ENCODE measurements at places on chromosomes 3 and 15. TPM values are rescaled to one million over a fixed set of nuclear protein-coding genes. Genes with fewer than 3 reads are reported as not detected.
A peak's percentile ranks its signal among the peaks of the same experiment; 100 is the strongest.

The HRG gene
- 2.1 TPM for polyA plus RNA-seq

The GOLGA8Q gene
- not detected for polyA plus RNA-seq

The PLA1A gene
- polyA plus RNA-seq: 2.9 TPM

GRCh38 chr15:57422113-57422754 is 45.9 kb downstream of the CGNL1 start:
- H3K27me3 ChIP-seq: no peaks in the 10 kb centered on the region
- peaks cover 16% of the 10 kb centered on the region for H3K4me1 ChIP-seq
- peak overlapping the region; percentile 23 for H3K27ac ChIP-seq

DNA sequence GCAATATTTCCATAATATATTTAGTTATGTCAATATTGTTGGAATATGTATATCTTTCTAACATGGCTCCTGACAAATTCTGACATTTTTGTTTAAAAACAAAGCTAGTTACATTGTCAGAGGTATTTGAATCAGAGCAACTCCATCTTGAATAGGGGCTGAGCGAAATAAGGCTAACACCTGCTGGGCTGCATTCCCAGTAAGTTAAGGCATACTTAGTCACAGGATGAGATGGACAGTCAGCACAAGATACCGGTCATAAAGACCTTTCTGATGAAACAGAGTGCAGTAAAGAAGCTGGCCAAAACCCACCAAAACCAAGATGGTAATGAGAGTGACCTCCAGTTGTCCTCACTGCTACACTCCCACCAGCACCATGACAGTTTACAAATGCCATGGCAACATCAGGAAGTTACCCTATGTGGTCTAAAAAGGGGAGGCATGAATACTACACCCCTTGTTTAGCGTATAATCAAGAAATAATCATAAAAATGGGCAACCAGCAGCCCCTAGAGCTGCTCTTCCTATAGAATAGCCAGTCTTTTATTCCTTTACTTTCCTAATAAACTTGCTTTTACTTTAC is 30.4 kb downstream of the RPL22L1 start:
- H3K27ac ChIP-seq: no peak overlapping the region
- DNase-seq: no peak
- H3K27me3 ChIP-seq: peaks cover 2% of the 10 kb centered on the region
- H3K4me1 ChIP-seq: no peaks in the 10 kb centered on the region
- H3K4me3 ChIP-seq: no peak overlapping the region

GRCh38 chr3:148233403-148233802 is 464.3 kb upstream of the AGTR1 start:
- no peak overlapping the region for H3K27ac ChIP-seq
- H3K4me3 ChIP-seq: no peak overlapping the region
- no peaks in the 10 kb centered on the region for H3K27me3 ChIP-seq
- DNase-seq: no peak

DNA sequence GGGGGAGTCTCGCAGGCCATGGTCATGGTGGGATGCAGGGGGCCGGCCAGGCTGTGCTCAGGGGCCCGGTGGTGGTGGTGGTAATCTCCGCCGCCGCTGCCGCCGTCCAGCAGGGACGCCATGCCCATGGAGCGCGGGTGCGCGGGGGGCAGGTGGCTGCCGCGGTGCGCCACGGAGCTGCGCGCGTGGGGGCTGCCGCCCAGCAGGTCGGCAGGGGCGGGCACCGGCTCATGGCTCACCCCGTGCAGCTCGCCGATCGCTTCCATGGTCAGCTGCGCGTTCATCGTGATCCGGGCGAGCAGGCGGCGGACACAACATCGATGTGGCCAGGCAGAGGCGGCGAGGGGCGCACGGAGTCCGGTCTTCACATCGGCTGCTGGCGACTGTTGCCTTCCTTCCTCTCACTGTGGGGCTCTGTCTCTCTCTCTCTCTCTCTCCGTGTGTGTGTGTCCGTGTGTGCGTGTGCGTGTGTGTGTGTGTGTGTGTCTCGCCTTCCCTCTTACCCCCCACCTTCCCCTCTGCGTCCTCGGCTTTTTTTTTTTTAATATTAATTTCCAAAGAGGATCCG is 451 bp downstream of the ONECUT1 start:
- DNase-seq: no peak
- H3K4me1 ChIP-seq: peaks cover 10% of the 10 kb centered on the region

DNA sequence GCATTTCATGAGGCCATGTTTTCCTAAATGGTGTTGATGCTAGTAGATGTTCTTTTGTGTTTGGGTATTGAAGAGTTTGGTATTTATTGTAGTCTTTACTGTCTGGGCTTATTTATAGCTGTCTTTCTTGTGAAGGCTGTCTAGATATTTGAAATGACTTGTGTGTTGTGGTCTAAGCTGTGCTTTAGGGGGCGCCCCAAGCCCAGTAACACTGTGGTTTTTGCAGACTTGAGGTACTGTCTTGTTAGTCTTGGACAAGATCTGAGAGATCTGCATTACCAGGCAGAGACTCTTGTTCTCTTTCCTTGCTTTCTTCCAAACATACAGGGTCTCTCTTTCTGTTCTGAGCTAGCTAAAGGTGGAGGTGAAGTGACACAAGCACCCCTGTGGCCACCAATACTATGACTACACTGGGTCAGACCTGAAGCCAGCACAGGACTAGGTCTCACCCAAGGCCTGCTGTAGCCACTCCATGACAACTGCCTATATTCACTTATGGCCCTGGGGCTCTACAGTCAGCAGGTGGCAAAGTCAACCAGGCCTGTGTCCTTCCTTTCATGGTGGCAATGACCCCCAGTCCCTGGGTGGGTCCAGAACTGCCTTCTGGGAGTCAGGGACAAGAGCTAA is 152.1 kb upstream of the TBC1D5 start:
- DNase-seq: peak; percentile 49
- no peaks in the 10 kb centered on the region for H3K27me3 ChIP-seq
- H3K4me3 ChIP-seq: no peak overlapping the region
- no peak overlapping the region for H3K27ac ChIP-seq
- H3K36me3 ChIP-seq: no peaks in the 10 kb centered on the region

GRCh38 chr15:34795267-34796081 is at the start of gene ACTC1:
Gene ACTC1, minus strand, starts transcription at chr15:34795549. Its CDS starts 741 bp downstream, at chr15:34794808.
- no peak within 1 kb of the TSS for H3K4me3 ChIP-seq
- H3K4me1 ChIP-seq: peaks cover 23% of the 10 kb centered on the region
- H3K36me3 ChIP-seq: no peaks in the 10 kb centered on the region
- peaks cover 32% of the 10 kb centered on the region for H3K27me3 ChIP-seq
- peak; percentile 82 for DNase-seq

DNA sequence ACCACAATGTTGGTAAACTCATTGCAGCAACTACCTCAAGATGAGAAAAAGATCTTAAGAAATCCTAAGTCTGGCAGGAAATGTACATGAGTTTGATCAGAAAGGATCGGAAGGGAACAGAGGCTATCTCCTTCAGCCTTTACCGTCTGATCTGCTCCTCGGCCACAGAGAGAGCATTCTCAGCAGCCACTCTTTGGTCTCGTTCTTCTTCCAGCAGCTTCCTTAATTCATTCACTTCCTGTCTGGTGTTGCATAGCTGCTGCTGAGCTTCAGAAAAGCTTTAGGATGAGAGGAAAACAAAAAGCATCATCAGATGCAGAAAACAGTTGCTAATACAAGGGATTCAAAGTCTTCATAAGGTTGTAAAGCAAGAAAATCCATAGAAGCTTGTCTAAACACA is 6.6 kb upstream of the HCLS1 start:
- no peak overlapping the region for H3K27ac ChIP-seq
- H3K4me1 ChIP-seq: no peaks in the 10 kb centered on the region
- DNase-seq: no peak

DNA sequence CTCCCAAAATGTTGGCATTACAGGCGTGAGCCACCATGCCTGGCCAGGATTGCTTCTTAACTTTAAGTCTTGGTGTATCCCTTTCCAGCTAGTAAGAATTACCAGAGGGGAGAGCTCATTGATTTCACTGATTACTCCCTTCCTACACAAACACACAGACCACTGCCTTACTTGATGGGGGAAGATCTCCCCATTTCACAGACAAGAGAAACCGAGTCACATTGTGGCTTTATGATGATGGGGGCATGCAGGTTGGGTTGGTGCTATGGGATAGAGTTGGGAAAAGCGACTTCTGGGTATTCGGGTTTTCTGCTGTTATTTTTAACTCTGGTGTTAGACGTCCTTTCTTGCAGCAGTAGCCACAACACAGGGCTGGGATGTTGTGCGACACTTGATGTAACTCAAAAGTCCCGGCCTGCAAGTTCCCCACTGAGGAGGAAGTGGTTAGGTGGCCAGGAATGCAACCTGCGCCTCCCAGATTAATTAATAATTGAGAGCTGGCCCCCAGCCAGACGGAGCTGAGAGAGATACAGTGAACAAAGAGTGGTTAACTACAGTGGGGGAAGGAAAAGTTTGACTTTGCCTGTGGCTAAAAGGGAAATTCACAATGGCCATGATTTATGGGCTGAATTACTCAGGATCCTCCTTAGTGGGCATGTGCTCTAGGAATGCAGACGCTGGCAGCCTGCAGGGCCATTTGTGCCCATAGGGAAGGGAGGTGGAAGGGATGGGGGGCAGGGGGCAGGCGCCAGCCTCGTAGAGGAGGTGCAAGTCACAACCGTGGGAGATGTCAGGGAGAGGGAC is 63.6 kb downstream of the SMAD6 start:
- DNase-seq: peak; percentile 89
- peak overlapping the region; percentile 98 for H3K27ac ChIP-seq
- H3K27me3 ChIP-seq: no peaks in the 10 kb centered on the region
- H3K4me3 ChIP-seq: no peak overlapping the region

All from hepatocyte (in vitro differentiated cells).